ENCODE measurements at places on chromosomes 16 and 17.
A peak's percentile ranks its signal among the peaks of the same experiment; 100 is the strongest.

DNA sequence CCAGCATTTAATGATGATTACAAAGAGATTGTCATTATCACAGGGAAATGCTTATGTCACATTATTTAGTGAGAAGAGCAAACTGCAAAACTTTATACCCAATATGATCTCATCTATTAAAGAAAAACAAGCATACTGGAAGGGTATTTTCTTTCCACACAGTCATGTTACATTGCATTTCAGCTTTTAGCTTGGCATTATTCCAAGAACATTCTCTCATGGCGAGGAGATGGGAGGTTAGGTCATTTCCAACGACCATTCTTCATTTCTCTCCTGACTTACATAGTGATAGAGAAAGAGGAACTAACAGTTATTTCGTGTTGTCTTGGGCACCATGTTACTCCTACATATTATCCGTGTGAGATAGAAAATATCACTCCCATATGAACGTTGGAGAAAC lies 309.4 kb upstream of the XYLT1 start:
- DNase-seq = no peak

- DNase-seq = no peak
Observed at GRCh38 chr16:57878586-57878985, 76.3 kb upstream of the KIFC3 start.

DNA sequence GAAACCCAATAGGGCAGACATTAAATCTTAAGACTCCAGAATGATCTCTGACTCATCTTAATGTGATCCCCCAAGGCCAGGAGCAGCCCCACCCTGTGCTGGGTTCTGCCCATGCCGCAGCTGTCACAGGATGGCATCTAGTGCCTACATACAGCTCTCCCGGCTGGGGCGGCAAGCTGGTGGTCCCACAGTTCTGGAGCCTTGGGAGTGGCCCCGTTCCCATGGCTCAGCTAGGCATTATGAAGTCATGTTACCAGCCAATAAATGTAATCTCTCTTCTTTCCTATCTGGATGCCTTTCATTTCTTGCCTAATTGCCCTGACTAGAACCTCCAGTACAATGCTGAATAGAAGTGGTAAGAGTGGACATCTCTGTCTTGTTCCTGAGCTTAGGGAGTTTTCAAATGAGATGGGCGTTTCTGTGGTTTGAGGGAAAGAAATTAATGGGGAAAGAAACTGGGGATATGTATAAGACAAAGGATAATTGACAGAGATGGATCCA lies 95.7 kb upstream of the DNAH17 start:
- peak; percentile 16 for DNase-seq

DNA sequence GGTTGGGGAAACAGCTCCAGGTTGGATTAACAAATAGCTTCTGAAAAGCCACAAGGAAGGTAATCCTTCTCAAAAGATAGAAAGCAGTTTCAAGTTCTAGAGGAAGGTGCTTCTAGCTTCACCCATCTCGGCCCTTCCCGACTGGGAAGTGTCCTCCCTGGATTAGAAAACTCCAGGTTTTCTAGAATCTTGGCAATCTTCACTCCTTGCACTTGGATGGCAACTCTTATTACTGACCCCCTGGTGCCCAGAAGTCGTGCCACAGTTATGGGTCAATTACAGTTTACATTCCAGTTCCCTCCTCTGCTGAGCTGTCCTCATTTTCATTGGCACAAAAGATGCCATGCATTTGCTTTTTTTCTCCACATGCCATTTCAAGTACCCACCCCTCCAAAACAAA lies 65.6 kb downstream of the SMG6 start:
- DNase-seq = no peak

DNA sequence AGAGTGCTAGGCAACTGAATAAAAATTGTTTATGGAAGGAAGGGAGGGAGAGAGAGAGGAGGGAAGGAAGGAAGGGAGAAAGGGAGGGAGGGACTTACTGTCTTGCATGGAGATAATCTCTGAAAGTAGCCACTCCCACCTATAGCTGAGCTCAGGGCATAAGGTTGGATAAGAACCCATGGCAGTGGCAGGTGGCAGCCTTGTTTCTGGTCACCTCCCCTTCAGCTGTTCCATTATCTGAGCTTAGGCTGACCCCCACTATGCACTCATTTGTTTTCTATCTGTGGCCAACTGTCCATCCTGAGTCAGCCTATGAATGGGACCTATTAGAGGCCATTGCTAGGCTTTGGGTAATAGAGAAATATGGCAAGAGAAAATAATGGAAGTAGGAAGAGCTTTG lies 25.3 kb upstream of the MTMR4 start:
- no peak for DNase-seq

DNA sequence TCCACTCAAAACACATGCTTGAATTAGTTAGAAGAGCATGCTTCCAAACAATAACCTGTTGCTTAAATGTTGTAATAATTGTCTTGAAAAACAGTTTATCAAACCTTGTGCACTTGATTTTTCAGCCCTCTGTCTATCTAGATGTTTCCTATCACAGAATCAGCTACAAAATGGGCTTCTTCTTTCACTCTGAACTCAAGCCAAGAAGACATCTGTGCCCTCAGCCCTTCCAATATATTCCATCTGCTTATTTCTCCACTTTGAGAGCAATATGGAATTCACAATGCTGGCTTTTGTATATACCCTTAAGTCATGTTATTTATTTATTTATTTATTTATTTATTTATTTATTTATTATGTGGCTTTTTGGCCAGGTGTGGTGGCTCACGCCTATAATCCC lies 234.2 kb downstream of the TOX3 start:
- no peak for DNase-seq

DNA sequence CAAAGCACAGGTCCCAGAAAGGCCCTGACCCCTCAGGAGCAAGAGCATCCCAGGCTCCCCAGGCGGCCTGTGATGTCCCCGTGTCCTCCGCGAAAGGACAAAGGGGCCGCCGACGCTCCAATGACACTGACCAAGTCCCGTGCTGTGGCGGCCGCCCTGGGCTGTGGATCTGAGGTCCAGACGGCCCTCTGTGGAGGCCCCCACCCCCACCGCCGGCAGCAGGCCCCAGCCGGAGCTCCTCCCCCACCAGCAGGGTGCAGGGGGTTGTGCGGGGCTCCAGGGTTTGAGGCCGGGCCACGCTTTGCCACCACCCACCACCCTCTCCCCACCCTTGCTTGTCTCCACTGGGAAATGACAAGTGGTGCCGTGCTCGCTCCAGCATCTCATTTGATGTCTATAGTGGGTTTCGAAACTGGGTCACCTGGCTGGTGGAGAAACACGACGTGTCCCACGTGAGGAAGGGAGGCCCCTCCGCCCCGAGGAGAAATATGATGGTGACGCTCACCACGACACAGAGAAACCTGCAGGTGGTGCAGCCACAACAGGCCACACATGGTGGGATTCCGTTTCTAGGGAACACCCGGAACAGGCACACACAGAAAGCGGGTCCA lies 31.2 kb upstream of the ZNF469 start:
- DNase-seq = no peak

DNA sequence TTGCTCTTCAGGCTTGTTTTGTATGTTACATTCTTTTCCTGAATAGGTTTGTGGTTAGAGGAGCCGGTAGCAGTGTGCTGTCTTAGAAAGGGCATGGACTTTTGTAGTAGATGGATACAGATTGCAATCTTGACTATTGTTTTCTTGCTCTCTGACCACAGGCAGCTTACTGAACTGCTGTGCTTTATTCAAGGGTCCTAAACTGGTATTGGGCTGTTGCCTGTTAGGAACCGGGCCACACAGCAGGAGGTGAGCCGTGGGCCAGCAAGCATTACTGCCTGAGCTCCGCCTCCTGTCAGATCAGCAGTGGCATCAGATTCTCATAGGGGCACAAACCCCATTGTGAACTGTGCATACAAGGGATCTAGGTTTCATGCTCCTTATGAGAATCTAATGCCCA lies 373.9 kb downstream of the CPPED1 start:
- DNase-seq = no peak
